ENCODE measurements at places on chromosomes 5 and 9.

DNA sequence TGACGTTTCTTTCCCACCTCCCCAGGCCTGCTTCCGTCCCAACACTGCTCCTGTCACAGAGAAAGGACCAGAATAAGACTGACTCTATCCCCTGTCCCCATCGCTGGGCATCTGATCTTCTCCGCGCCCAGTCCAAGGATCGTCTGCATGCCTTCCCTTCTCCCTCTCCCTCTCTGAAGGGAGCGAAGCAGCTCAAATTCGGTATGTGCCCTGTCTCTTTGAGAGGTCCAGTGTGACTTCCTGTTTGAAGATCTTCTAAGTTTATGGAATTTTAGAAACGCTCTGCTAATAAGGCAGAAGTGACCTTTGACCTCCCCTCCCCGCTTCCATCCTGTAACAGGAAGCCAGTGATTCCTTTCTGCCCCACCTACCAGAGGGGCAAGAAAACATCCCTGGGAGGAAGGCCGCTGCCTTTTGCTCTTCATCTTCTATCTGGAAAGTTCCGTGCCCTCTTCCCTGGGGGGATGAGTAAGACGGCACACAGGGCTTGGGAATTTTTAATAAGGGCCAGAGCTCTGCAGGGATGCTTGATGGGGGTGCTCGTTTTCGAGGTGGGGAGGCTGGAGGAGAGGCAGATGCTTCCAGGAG lies 40.7 kb upstream of the RNU6ATAC start:
- DNase-seq = no peak

- DNase-seq = no peak
Observed at GRCh38 chr5:54062958-54063357, 247.4 kb downstream of the ARL15 start.

- DNase-seq = no peak
Observed at GRCh38 chr5:176131771-176132170, 106.5 kb upstream of the SIMC1 start.

DNA sequence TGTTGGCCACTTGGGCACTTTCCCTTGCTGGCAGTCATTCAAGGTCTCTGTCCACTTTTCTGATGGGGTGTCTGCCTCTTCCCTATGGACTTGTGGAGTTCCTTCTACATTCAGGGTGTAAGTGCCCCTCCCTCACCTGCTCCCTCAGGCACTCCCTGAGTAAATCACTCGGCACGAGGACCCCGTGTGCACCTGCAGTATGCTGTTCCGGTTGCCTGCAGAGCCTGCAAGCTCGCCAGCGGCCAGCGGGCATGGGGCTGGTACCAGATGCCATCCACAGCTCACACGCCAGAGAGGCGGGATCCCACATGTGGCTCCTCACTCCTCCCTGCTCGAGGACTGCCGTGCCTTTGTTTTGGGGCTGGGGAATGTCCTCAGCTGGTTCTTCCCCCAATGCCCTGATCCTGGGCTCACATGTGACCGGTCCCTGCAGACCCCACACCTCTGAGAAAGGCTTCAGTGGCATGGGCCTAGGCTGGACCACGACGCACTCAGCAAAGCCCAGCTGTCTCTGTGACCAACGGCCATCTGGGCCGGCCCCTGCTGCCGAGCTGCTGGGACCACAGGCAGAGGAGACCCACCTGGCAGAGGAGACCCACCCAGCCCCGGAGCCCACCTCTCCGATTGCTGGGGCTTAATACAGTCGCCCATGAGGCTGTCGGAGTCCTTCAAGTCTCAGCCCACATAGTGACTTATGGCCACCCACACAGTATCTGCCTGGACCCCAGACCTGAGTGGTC lies 46.1 kb upstream of the CLPTM1L start:
- DNase-seq = no peak

- DNase-seq = no peak
Observed at GRCh38 chr9:113278840-113279239, 3.4 kb downstream of the PRPF4 start.

DNA sequence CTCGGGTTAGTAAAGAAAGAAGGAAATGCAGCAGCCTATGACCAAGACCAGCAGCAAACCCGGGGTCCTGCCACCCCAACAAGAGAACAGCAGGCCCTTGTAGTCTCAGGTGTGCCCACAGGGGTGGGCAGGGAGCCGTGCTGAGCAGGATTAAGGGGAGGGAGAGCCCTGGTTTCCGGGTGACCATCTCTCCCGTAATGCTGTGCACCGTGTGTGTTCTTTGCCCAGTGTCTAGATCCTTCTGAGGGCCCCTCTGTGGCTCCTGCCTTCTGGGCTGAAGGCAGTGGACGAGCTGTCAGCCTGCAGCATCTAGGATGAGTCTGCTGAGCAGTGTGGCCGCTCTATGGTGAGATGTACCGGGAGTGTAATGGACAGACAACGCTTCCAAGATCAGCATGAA lies 12.7 kb upstream of the PLEKHG4B start:
- DNase-seq = no peak

GRCh38 chr9:31702957-31703356 lies 681.5 kb upstream of the ACO1 start:
- DNase-seq = no peak

DNA sequence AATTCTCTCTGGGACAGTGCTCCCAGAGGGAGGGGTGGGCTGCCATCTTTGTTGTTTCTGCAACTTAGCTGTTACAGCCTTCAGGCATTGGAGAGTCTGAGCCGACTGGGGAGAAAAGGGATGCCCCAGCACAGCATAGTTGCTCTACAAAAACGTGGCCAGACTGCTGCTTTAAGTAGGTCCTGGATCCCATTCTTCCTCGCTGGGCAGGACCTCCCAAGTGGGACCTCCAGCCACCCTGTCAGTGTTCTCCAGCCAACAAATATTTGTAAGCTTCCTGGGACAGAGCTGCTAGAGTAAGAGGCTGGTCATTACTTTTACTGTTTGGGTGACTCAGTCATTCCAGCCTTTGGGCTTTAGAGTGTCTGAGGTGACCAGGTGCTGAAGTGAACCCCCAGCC lies 292.7 kb upstream of the NREP start:
- no peak for DNase-seq

DNA sequence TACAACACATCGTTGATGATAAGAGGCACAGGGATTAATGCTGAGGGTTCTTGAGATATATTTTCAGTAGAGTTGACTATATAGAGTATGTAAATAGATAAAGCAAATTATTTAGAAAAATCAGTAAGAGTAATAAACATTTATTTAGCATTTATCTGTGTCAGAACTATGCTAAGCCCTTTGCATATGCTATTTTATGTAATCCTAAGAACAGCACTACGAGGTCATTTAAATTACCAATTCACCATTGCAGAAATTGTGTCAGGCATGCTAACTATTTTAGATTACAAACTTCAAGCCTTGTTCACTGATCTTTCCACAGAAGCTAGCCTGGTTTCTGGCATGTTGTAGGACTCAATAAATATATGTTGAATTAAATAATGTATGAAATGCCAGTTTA lies 20.4 kb upstream of the REEP2 start:
- DNase-seq = no peak

DNA sequence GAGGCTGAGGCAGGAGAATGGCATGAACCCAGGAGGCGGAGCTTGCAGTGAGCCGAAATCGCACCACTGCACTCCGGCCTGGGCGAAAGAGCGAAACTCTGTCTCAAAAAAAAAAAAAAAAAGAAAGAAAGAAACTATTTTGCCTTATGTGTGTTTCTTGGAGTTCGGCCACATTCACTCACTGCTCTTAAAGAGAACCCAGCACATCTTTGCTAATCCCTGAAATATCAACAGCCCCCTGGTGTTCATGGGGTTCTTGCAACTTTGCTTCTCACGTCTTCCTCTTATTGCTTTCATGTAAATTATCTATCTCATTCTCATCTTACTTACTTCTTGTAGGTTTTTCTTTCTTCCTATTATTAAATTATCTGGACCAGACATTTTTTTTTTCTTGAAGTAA lies 126.3 kb upstream of the ASTN2 start:
- no peak for DNase-seq

DNA sequence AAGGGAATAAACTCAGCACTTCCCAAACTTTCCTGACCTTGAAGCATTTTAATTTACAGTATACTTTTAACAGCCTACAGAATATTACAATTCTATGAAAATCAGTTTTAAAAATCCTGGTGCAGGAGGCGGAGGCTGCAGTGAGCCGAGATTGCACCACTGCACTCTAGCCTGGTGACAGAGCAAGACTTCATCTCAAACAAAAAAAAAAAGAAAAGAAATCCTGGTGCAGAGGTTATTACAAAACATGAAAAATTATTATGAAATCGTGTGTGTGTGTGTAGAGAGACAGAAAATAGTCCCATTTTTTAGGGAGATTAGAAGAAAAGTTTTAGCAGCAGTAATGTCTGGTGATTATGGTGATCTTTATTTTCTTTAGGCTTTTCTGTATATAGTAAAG lies 26.9 kb downstream of the GOLPH3 start:
- DNase-seq = no peak

GRCh38 chr9:101736717-101737116 lies 1.7 kb downstream of the GRIN3A start:
- no peak for DNase-seq

GRCh38 chr5:51380603-51381207 lies 2.5 kb upstream of the ISL1 start:
- DNase-seq = no peak

DNA sequence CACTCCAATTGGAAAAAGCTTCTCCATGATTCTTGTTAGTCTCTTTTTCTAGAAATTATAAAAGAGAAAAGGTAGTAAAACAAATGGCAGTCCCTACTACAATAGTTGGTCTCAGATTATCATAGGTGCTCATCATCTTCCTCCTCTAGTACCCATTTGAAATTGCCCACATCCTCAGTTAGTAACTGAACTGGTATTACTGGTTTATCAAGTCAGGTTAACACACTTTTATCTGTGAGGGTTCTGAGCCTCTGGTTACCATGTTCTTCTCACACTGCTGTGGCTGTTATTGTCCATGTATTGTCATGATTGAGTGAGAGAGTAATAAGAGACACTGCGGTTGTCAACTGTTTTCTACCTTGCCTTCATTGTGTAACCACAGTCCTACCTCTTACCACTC lies 901.7 kb downstream of the TLE1 start:
- no peak for DNase-seq

GRCh38 chr5:135328128-135328687 lies 70.8 kb downstream of the MACROH2A1 start:
- DNase-seq = no peak

- DNase-seq = peak; percentile 81
Observed at GRCh38 chr5:172283020-172283861, at the start of gene UBTD2. Gene UBTD2 (minus strand): TSS chr5:172283764. CDS start chr5:172283665, 99 bp downstream.
